Right lung (tissue), 10 donors: ENCODE measurements at places on chromosomes 12 and 14. TPM values are rescaled to one million over a fixed set of nuclear protein-coding genes. Genes with fewer than 3 reads are reported as not detected.

DNA sequence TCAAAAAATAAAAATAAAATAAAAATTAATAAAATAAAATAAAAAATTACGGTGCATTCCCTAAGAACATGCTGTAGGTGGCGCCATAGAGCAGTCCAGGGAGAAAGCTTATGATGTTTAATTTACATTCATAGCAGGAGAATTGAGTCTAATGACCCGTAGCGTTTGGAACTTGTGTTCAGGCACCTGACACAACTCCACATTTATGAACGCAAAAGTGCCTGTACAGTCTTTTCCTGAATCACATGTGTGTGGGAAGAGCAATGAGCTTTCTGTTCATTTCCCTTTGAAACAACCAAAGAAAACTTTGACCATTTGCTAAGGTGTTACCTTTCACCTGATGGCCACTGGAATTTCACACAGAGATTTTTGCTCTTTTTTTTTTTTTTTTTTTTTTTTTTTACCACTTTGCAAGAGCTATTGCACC lies 60.6 kb upstream of the KCNA1 start:
- DNase-seq = no peak

GRCh38 chr14:104094709-104095425 lies 9.4 kb downstream of the ASPG start:
- no peak for DNase-seq

DNA sequence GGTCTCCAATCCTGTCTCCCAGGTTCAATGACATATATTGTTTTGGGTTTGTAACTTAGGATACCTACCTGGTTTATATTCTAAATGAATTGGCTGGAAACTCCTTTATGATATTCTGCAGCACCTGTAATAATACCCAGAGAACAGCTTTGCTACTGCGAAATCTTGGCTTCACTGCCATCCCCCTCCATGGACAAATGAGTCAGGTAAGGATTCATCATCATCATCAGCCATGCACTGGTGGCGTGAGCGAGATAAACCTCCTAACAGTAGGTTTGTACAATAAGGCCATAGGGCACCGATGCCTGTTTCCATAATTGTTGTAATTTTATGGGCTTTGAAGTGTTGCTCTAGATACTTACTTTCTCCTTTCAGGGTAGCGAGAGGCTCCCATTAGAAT lies 10.7 kb downstream of the DDX47 start:
- DNase-seq = no peak

DNA sequence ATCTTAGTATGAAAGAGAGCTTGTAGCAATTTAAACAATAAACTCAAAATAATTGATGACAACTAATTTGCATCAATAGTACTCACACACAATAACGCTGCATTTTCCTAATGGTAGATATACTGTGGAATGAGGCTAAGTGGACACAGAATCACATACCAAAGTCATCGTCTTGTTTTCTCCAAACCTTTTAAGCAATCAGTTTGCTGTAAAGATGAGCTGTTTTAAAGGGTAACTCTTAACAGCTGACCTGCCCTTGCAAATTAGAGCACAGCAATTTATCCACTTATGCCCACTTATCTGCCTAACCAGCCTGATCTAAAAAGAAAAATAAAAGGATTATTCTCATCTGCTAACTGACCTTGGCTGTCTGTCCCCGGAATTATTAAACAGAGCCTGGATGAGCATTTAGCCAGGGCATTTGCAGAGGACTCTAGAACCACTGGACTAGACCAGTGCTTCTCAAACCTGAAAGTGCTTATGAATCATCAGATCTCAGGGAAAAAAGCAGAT lies 174.3 kb upstream of the BCL2L14 start:
- no peak for DNase-seq

DNA sequence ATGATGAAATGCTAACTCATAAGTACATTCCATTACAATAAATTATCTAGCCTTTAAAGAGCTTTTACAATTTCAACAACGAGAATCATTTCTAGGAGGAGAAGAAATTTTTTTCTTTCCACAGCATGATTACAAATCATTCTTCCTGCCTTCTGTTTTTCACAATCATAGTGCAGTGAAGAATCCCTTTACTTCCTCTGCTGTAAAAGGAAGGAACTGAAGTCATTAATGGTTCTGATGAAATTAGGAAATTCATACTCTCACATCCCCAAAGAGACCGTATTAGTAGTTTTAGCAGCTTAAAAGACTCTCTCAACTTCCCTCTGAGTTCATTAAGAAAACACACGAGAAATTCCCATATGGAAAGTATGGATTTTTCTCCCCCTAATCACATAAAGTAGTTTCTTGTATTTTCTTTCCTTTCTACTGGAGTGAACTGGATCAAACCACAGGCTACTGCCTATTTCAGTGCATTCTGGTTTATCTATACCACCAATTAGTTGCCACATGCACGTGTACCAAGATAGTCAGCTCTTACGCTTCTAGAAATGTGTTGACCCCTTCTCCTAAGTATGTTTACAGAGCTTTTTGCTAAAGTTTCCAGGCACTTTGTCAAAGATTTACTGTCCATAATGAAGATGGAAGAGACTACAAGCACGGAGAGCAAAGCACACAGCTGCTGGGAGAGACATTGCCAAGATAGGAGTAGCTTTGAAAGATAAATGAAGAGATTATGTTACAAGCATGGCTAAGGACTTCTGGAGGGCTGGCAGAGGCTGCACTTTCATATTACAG lies 58.9 kb upstream of the KITLG start:
- peak; percentile 47 for DNase-seq

- no peak for DNase-seq
Observed at GRCh38 chr14:79395061-79395460, 816.2 kb downstream of the DIO2 start.

DNA sequence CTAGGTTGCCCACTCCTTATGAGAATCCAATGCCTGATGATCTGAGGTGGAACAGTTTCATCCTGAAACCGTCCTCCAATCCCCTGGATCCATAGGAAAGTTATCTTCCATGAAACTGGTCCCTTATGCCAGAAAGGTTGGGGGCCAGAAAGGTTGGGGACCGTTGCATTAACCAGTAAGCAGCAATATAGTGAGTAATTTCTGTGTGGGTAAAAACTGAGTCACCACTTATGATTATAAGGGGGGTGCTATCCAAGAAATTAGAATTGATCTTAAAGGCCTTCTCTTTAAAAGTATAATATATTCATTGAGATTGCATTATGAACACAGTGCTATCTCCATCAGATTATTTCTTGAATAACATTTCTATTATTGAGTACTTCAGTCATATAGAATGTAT lies 97.2 kb downstream of the PCNX1 start:
- no peak for DNase-seq

DNA sequence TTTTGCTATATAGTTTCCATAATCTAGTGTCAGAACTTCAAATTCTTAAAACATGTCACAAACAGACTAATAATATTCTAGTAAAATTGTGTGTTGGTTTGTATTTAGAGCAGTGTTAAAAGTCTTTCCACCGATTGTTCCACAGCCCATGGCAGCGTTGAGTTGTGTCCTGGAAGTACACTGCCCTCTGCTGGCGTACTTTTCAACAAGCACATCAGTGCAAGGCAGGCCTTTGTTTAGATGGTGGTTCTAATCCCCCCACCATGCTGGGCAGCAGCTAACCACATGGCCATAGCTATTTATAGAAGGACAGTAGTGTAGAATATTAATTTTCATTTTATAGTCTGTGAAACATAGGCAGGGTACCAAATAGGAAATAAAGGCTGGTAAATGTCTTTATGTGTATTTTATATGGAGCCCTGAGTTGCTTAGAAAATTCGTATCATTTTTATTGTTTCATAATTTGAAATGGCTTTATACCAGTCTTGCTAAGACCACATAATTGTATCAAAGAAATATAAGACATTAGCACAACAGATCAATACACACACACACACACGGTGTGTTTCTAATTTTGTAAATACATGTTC lies 235.4 kb downstream of the SEC23A start:
- peak; percentile 75 for DNase-seq

GRCh38 chr12:14959463-14959862 lies 1.9 kb downstream of the ARHGDIB start:
- no peak for DNase-seq

GRCh38 chr12:59067083-59067482 lies 146.8 kb upstream of the LRIG3 start:
- DNase-seq = no peak

- no peak for DNase-seq
Observed at GRCh38 chr12:128531170-128531569, 264.2 kb downstream of the TMEM132C start.

DNA sequence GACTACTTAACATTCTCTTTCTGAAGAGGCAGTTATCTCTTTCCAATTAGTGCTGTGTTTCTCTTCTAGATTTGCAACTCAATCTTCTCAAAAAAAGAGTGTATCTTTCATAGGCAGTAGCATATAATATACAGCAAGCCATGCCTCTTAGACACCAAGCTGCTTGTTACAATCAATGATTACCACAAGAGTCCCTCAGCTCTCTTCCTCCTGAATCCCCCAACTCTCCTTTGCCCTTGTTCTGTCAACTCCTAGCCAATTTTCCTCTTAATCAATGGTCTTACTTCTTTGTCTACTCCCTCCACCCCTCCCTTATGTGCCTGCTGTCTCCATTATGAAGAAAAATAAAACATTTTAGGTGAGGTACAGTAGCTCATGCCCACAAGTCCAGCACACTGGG lies 2.6 kb downstream of the TMTC1 start:
- no peak for DNase-seq

GRCh38 chr12:113332688-113333417 lies 2.1 kb downstream of the SLC8B1 start:
- no peak for DNase-seq

- DNase-seq = no peak
Observed at GRCh38 chr14:69519204-69520100, 34.9 kb downstream of the PLEKHD1 start.

DNA sequence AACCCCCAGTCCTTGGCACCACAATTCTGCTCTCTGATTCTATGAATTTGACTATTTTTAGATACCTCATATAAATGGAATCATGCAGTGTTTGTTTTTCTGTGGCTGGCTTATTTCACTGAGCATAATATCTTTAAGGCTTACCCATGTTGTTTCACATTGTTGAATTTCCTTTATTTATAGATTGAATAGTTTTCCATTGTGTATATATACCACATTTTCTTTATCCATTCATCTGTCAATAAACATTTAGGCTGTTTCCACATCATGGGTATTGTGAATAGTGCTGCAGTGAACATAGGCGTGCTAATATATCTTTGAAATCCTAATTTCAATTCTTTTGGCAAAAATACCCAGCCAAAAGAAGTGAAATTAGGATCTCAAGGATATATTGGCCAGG lies 126.7 kb upstream of the SLC38A2 start:
- no peak for DNase-seq

GRCh38 chr14:92451245-92451644 lies 62.3 kb upstream of the RIN3 start:
- DNase-seq = no peak

- DNase-seq = no peak
Observed at GRCh38 chr14:69657950-69658355, 46.6 kb downstream of the SUSD6 start.

- DNase-seq = no peak
Observed at GRCh38 chr12:7750350-7750749, 3.2 kb upstream of the CLEC4C start.

DNA sequence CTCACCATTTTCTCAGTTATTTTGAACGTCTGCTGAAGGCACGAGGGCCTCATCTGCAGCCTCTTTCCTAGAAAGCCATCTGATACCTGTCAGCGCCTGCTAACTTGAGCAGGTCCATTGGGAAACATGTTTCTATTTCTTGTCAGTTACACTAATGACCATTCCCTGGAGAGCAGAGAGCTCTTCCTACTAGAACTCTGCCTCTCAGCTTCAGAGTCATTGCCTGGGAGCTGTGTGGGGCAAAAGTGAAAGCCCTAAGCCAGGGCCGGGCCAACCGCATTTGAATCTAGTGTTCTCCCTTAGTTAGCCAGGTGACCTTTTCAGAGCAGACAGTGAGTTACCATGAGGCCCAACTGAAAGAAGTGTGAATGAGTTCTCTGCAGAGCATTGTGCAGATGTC lies 135.8 kb downstream of the EML1 start:
- DNase-seq = no peak

DNA sequence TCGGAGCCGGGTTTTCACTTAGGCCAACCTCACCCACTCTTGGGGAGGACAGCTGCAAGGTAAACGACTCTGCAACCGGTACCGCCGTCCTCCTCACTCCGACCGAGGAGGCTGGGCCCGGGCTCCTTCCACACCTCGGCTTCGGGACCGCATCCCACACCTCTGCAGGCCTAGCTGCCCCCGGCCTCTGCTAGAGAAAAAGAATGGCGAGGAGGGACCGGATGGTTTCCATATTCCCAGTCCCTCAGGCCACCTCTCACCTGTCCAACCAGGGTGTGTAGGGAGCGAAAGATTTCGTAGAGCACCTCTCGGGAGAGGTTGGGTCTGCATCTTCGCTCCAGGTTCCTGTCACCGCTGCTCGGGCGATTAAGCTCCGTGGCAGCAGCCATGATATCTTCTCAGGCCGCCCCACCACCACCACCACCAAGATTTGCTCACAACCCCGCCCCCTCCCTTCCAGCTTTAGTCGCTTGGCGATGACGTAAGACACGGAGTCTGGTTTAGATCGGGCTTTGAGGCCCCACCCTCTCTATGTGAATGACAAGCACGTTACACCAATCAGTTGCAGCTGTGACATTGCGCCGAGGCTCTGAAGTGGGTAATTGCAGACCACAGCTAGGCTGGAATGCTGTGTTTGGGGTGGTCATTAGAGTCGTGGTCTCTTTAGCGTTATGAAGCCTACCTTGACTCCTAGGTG lies at the start of gene MBIP:
Gene MBIP (minus strand): TSS at position 438 of the 697 bp plus-strand sequence. CDS start 49 bp downstream, at position 389.
- peak; percentile 96 for DNase-seq

GRCh38 chr12:4975574-4975973 lies 65.9 kb downstream of the KCNA1 start:
- no peak for DNase-seq

DNA sequence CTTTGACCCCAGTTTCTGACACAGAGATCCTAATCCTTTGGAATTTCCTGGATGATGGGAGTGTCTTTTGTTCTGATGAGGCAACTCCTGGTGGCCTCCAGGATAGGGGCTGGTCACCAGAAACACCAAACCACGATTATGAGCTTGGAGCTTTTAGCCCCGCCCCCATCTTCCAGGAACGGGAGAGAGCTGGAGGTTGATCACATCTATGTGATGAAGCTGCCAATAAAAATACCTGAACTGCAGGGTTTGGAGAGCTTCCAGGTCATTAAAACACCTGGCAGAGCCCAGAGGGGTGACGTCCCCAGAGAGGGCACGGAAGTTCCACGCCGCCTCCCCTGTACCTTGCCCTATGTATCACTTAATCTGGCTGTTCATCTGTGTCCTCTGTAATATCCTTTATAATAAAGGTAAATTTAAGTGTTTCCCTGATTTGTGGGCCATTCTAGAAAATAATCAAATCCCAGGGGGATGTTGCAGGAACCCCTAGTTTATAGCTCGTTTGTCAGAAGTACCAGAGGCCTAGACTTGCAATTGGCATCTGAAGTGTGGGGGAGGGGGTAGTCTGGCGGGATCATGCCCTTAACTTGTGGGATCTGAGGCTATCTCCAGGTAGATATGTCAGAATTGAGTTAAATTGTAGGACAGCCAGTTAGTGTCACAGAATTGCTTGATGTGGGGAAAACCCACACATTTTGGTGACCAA lies 21.2 kb downstream of the APPL2 start:
- DNase-seq = no peak

PSME2 gene
- 159 TPM for polyA plus RNA-seq

PIWIL1 gene
- 0.10 TPM for polyA plus RNA-seq

DCP1B gene
- 26.2 TPM for polyA plus RNA-seq

GPR84 gene
- polyA plus RNA-seq = 0.18 TPM

GNPNAT1 gene
- polyA plus RNA-seq = 24.5 TPM

PLBD1 gene
- polyA plus RNA-seq = 30.3 TPM

C12orf57 gene
- polyA plus RNA-seq = 281 TPM

KRT7 gene
- 32.5 TPM for polyA plus RNA-seq

PPFIA2 gene
- polyA plus RNA-seq = 1.8 TPM

TMEM132C gene
- polyA plus RNA-seq = 33.7 TPM
